Brain pericyte (primary cell): ENCODE measurements at places on chromosomes 7 and 10.

DNA sequence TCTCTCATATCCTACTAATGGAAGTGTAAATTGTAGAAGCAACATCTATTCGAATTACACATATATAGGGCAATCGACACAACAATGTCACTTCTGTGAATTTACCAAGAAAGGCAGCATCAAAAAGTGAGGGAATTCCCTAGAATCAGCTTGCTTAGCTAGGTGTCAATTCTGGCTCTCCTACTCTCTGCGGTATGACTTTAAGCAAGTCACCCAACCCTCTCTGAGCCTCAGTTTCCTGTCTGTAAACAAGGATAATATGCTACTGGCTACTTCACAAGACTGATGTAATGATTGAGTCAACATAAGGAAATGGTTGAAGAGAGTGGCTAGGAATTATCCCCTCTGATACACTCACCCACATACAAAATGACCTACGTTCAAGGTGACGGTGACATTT is 19.4 kb downstream of the CCDC6 start:
- DNase-seq, result no peak

DNA sequence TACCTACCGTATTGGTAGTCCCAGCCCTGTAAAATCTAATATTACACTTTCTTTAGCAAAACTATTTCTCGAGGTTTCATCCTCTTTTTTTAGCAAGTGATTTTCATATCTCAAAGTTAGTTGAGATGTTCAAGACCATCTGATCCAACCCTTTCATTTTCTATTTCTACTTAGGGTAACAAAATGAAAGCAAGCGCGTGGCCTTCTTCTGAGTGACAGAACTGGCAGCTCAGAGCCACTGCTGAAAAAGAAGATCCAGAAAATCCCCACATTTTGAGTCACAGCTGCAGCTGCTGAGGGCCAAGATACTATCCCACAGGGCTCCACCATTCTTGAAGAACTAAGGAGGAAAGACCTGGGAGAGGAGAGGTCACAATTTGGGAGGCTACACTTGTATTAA is 24.8 kb upstream of the ZNF800 start:
- no peak for DNase-seq

GRCh38 chr7:29005829-29006228 is 47.7 kb upstream of the TRIL start:
- no peak for DNase-seq

- DNase-seq, result no peak
Measured at GRCh38 chr10:11527691-11528255, 83.7 kb downstream of the USP6NL start.

DNA sequence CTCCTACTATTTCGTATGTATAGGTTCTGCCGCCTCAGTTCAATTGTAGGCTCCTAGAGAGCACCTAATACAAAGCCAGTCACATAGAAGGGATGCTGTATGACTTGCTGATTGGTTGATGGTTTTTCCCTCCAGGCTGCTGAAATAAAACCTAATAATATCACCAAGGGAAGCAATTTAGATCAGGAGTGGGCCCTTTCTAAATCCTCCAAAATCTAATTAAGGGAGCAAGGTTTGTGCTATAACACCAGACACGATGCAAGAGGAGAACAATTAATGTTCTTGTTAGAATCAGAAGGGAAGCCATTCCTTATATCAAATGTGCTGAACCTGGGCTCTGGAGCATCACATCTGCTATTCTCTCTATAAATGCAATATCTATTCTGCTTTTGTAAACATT is 42.0 kb upstream of the SLC13A1 start:
- no peak for DNase-seq
